ENCODE measurements at places on chromosomes 5 and 9.
A peak's percentile ranks its signal among the peaks of the same experiment; 100 is the strongest.

- no peak for DNase-seq
Observed at GRCh38 chr9:114170771-114171461, 15.6 kb downstream of the COL27A1 start.

GRCh38 chr9:567128-567746 lies 274.3 kb upstream of the DMRT1 start:
- DNase-seq = no peak

- no peak for DNase-seq
Observed at GRCh38 chr5:55146543-55147151, 13.3 kb upstream of the GPX8 start.

- DNase-seq = no peak
Observed at GRCh38 chr5:130871346-130872086, 293.5 kb downstream of the HINT1 start.

DNA sequence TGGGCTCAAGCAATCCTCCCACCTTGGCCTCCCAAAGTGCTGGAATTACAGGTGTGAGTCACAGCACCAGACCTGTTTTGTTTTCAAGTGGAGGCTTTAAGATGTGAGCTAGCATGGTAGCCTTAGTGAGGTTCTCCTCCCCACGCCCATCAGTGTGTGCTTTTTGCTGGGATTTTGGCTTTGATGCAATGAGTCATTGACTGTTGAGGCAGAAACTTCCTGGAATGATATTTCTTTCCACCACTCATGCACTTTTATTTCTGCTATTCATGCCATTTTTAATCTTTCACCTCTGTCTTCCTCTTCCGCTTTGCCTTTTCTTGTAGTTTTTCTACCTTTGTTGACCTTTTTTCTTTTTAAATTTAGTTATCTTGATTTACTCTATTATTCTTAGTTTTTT lies 4.2 kb upstream of the NFIL3 start:
- peak; percentile 72 for DNase-seq
